Lung microvascular endothelial cell (primary cell): ENCODE measurements at places on chromosomes 1 and 21. TPM values are rescaled to one million over a fixed set of nuclear protein-coding genes. Genes with fewer than 3 reads are reported as not detected.

Gene CFHR5
- total RNA-seq: not detected in 2 replicates

Gene S100A8
- total RNA-seq: not detected in 2 replicates

Gene DPYD
- total RNA-seq: 12.9 and 15.9 TPM in 2 replicates

Gene GPR37L1
- total RNA-seq: under 0.01 TPM in 1 of 2 replicates, not detected in the other

DNA sequence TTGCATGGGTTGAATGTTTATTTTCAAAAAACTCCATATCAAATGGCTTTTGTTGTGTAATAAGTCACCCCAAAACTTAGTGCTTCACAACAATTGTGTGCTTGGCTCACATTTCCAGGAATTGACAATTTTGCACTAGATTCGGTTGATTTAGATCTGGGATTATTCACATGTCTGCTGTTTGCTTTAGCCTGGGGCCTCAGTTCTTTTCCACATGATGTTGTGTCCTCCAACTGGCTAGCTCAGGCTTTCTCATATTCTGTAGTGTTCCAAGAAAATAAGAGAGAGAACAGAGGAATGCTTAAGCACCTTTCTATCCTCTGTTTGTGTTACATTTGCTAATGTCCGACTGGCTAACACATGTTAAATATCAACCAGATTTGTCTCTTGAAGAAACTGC lies 281.5 kb upstream of the ADGRL4 start:
- no peak for DNase-seq

DNA sequence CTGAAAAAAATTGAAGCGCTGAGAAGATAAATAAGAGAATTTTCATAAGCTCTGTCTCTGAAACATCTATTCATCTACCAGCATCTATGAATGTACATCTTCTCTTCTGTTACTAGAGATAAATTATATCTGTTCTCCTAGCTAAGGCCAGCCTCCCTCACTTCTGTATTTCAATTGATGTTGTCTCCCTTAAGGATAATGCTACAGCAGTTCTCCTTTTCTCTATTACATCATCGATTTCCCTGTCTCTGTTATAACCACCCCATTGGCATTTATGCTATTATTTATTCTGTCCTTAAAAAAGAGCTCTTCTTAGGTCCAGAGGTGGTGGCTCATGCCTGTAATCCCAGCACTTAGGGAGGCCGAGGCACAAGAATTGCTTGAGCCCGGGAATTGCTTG lies 42.9 kb upstream of the TMCO2 start:
- no peak for DNase-seq

GRCh38 chr1:236148470-236148845 lies 6.1 kb downstream of the GPR137B start:
- DNase-seq: no peak

GRCh38 chr1:99544328-99544727 lies 101.6 kb upstream of the PALMD start:
- DNase-seq: peak; percentile 94

DNA sequence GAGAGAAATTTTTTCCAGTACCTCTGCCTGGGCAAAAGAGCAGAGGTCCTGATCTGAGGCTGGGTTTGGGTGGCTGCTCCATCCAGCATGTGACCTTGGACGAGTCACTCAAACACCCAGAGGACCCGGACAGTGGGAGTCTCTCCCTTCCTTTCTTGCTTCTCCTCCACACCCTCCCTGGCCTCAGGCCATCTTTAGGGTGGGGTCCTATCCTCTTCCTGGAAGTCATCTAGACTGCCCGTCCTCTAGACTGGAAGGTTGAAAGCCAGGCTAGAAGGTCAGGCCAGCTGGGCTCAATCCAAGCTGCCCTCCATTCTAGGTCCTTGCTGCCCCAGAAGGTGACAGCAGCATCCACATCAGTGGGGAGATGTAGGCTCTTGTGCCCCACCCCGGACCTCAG lies 599.5 kb downstream of the MATN1 start:
- DNase-seq: no peak

DNA sequence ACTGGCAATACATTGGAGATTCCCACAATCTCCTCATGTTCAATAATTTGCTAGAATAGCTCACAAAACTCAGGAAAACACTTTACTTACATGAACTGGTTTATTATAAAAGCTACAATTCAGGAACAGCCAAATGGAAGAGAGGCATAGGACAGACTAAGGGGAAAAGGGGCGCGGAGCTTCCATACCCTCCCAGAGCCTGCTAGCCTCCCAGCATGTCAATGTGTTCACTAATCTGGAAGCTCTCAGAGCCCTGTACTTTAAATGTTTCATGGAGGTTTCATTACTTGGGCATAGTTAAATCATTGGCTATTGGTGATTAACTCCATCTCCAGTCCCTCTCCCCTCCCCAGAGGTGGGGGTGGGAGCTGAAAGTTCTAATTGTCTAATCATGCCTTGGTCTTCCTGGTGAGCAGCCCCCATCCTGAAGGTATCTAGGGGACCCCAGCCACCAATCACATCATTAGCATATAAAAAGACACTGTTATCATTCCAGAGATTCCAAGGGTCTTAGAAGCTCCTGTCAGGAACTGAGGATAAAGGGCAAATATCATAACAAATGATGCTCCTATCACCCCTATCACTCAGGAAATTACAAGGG lies 10.9 kb upstream of the DMRTB1 start:
- no peak for DNase-seq

DNA sequence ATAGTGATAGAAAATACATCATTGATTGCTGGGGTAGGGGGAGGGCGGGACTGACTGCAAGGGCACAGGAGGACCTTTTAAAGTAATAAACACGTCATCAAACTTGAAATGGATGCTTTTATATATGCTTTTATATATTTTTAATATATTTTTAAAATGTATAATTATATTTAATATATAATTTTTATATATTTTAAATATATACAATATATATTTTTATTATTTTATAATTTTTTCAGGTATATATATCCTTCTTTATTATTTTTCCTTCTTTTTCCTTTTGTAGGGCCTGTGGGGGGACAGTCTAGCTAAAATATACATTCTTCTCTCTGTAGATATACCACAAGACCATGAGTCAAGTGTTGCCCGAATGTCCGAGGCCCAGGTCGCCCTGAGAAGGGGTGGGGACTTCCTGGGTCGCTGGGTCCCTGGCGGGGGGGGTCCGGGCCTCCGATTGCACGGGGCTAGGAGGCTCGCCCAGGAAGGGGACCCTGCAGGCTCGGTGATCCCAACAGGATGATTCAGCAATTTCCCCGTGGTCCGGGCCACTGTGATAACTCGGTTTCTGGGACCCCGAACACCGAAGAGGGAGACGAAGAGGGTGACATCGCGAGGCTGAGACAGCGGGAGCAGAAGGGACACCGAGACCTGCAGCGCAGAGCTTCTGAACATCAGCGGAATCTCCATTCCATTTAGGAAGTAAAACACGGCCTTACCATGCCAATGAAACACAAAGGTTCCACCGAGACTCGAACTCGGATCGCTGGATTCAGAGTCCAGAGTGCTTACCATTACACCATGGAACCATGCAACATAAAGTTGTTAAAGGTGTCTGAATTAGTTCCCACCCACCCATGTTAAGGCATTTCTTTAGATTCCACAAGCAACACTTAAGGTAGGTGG lies 112.5 kb upstream of the NBPF11 start:
- peak; percentile 20 for DNase-seq

DNA sequence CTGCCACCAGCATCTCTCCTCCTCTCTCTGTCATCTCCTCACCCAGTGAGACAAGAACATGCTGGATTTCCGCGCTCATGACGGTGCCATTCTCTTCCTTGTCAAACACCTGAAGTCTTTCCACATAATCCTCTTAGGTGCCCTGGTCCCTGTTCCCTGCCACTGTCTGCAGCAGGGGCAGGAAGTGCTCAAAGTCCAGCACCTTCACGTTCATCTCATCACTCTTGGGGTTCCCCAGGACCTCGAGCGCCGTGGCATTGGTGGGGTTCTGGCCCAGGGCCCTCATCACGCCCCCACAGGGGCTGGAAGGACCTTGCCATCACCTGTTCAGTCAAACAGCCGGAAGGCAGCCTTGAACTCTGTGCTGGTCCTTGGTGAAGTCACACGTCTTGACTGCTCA lies 9.1 kb upstream of the AGPAT3 start:
- no peak for DNase-seq

DNA sequence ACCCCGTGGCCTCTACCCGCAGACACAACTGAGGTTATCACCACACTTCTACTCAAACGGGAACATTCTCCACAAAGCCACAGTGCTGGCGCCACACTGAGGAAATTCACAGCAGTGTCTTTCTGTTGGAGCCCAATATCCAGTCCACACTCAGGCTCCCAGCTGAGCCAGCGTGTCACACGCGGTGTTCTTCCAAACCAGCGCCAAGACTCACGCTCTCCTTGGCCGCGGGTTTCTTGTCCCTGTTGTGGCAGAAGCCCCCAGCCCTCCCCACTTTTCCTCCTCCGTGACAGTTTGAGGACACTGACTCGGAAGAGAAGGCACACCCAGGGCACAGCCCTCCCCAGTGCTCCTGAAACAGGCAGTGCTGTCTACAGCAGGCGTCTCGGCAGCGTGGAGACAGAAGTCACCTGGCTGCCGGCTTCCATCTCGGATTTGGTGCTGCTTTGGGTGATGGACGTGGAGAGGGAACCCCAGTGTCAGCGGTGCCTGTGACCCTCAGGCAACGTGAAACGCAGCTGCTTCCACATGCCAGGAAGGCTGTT lies 35.4 kb upstream of the AGPAT3 start:
- no peak for DNase-seq

DNA sequence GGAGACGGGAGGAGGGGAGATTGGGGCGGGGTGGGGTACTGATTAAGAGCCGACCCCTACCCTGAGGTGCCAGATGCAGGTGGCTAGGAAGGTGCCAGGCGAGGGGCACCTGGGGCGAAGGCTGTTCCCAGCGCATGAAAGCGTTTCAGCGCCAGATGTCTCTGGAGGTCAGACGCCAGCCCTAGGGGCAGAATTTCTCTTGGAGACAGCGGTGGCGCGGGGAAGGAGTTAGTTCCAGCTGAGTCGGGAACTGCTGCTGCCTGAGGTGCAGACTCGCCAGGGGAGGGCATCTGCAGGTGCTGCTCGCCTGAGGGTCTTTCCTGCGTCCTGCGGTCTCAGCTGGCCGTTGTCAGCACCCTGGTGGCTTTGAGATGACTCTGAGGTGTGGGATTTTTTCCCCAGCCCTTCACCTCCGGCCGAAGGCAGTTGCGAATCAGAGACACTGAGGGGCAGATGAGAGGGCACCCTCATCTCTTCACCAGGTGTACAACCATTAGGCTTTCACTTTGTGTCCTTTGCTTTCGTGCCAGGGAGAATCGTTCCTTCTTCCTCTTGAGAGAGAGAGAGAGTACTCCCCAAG lies 539 bp downstream of the CGN start:
- peak; percentile 16 for DNase-seq

DNA sequence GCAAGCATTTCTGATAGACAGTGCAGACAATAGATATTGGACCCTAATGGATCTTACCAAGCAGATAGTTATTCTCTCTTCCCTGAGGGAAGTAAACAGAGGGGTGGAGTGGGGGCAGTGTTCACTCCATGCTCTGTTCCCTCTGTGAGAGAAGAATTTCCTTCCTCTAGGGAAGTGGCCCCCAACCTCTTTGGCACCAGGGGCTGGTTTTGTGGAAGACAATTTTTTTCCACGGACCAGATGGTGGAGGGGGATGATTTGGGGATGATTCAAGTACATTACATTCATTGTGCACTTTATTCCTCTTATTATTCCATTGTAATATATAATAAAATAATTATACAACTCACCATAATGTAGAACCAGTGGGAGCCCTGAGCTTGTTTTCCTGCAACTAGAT lies 459.9 kb downstream of the ADGRL2 start:
- peak; percentile 30 for DNase-seq

DNA sequence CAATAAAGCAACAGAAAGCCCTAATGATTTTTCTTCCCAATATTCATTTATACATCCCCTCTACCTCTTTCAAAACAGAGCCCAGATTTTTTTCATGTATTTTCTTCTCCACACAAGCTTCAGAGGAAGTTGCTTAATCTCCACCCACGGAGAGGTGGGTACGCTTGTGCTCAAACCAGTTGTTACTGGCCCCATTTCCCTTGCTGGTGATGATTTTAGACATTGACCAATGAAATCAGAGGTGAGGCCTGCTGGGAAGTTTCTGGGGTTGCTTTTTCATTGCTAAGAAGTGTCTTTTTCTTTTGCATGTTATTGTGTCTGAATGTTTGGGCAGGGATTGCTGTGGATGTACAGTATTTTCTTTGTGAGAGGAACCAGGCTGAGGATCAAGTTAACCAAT lies 448.1 kb upstream of the B3GALT2 start:
- no peak for DNase-seq

DNA sequence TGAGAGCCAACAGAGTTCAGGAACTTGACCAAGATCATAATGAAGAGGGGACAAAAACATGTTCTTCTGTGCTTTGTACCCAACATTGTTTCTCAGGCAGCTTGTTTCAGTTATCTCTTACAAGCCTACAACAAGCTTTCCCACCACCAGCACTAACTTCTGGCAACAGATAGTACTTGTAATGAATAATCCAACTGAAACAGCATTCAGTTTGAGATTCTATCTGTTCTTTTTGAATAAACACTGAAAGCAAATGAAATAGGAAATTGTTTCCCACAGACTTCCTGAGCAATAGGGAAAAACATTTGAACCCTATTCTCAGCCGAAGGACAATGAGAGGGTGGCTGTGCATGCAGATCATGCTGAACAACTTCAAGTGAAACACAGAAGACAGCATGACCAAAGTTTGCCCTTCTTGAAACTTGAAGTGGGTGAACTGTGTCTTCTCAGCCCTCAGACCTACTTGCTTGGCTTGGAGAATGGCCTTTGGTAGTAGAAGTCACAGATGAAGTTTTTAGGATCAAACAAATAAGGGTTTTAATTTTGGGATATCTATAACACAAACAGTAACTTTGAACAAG lies 11.2 kb upstream of the HOOK1 start:
- peak; percentile 31 for DNase-seq

DNA sequence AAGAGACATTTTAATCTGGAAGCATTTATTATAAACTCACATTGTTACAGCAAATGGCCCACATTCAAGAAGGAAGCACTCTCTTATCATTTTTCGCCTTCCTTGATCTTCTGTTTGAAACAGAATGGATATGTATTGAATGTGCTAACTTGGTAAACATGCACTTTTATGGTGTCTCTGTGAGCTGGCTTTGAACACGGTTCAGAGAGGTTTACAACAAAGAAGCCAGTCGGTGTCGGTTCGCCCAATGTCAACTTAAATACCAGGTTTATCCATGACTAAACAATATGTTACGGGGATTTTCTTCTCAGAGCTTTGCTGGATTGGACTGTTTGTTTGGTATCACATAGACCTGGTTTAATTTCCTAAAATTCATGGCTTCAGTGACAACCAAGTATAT lies 226.4 kb downstream of the TGFB2 start:
- no peak for DNase-seq

DNA sequence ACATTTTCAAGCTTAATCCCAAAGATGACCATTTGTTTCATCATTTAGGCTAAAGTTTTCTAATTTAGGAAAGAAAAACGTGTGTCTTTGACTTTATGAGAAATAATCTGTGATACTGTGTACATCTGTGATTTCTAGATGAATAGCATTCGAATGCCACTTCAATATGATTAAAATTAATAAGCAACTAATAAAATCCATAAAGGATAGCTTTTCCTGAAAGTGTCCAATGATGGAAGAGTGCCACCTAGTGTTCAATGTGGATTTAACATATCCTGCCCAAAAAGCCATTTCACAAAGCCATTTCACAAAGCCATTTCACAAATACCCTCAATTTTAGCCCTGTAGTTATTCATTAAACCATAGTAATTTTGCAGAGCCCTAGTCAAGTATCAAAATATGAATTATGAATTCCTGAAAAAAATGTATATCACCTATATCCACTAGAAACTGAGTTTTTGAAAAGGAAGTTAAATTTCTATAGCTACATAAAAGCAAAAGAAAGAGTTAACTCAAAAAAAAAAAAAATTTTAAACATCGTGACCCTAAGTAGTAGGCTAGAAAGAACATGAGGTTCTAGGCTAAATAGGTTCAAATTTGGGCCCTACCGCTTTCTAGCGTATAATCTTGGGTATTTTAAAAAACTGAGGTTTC lies 19.1 kb downstream of the NME7 start:
- DNase-seq: peak; percentile 80
